Heart left ventricle (tissue), 16 donors: ENCODE measurements at places on chromosomes 7 and 10.
A peak's percentile ranks its signal among the peaks of the same experiment; 100 is the strongest.

- DNase-seq, result no peak
Observed at GRCh38 chr7:26603631-26604030, 260.8 kb downstream of the SKAP2 start.

DNA sequence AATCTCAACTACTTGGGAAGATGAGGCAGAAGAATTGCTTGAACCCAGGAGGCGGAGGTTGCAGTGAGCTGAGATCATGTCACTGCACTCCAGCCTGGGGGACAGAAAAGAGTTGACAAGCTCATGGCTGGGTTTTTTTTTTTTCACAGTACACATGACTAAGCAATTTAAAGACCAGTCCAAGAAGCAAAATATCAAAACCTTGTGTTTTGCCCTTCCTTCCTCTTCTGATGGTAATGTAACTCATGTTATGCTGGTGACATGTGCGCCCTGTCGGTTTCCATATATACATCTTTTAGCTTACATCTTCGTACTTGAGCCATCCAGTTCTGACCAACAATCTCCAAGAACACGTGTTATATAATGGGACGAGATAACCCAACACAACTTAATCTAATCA, 237.7 kb upstream of the PLXDC2 start:
- DNase-seq, result no peak

- no peak for DNase-seq
Observed at GRCh38 chr7:96734343-96734742, 24.7 kb upstream of the SEM1 start.

GRCh38 chr10:92846854-92847201, 1.5 kb upstream of the EXOC6 start:
- DNase-seq, result no peak

DNA sequence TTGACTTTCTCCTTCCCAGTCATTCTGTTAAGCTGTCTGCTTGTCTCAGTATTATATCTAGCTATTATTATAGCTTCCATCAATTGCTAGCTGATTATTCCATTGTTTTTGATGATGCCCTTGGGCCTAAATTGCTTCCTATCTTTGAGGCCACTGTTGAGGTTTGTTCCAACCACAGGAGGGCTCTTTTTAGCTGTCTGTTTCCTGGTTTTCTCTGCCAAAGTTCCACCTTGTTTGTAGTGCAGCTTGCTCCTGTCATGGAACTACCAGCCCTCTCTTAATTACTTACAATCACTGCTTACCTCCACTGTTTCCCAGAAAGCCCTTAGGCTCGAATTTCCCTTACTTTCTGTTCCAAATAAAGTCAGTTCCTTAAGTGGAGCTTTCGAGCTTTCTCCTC, 118.7 kb upstream of the SEC61G start:
- DNase-seq, result no peak

DNA sequence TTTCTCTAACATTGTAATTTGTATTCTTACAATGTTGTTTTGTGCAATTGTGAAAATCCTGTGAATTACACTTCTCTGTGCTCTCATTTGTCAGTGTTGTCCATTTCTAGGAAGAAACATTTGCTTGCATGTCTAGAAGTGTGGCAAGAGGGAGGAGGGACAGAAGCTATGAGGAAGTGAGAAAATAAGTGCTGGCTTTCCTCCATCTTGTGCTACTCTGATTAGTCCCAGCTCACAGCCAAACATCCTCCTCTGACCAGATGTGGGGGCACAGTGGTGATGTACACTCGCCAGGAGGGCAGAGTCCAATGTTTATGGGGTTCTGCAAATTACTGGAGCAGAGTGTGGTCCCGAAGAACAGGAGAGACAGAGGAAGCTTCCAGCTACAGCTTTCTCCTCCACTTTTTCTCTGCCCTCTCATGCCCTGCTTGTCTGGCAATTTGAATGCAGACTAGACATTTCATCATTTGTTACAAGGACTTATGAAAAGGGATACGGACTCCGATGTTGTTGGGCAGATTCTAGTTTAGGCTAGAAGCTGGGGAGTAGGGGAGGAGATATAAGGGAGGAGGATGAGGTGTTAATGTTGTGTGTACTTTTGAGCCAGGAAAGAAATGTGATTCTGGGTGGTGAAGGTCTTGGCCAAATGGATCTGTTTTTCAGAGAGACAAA, 131.0 kb upstream of the C1GALT1 start:
- no peak for DNase-seq

GRCh38 chr7:41438705-41439514, 264.0 kb downstream of the INHBA start:
- no peak for DNase-seq

DNA sequence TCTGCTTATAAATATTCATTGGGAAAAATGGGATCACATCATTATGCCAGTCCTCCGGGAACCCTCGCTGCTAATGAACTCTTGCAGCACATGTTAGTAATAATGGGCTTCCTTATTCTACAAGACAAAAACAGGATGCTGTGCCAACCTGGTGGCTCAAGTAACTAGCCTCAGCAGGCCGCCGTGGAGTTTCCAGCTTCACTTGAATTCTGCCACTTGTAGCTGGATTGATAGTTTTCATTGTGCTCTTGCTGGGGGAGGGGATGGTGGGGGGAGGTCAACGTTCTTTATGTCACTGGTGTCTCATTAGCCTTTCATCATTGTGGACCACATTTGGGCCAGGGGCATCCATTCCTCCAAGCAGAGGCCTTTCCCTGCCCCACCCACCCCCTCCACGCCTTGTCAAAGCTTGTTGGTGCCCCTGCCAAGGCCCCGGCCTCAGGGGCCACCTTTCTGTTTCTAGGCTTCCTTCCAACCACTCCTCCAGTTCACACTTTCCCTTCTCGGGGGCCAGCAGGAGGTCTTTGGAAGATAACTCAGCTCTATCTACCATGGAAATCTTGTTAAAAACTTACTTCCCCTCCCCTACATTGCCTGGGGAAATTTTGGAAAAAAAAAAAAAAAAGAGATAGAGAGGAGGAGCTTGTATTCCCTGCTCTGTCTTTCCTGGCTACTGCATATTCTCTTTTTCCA, 153.9 kb downstream of the BMPER start:
- peak; percentile 35 for DNase-seq

DNA sequence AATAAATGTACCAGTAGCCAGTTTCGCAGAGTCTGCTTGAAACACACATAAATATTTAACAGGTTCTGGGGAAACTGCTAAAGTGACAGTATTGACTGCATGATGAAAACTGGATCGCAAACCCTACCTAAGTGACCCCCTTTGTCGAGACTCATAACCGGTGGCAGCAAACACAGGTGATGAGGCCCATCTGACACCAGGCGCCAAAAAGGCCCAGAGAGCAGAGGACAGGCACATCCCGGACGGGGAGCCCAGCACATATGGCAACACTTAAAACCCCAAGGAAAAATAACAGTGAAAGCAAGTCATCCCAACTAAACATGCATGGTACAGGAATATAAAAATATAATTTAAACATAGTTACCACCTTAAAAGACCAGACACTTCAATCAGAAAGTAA, 62.4 kb downstream of the GRB10 start:
- no peak for DNase-seq

DNA sequence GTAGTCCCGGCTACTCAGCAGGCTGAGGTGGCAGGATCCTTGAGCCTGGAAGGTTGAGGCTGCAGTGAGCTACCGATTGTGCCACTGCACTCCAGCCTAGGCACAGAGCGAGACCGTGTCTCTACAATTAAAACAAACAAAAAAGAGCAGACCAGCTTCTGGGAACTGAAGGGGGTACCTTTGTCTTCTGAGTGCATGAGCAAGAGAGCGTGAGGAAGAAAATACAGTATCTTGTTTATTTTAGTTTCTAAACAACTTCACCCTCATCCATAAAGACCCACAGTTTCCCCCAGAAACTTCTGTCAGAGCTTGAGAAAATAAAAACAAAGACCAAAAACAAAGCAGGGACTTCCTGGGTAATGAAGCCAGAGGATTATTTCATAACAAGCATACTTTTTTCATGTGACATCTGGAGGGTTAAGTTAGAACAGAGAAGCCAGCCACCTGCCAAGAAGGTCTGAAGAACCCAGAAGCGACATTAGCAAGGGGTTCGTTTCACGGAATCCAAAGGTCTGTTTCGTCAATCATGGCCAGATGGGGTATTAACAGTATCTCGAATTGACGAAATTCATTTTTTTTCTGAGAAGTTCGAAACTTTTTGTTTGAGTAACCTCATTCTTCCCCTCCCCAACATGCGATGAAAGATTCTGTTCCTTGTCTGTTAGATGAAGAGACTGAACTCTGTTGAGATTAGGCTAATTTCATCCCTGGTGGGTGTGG, 10.2 kb upstream of the IL2RA start:
- no peak for DNase-seq

- DNase-seq, result no peak
Observed at GRCh38 chr10:43871545-43871944, 222.9 kb upstream of the ZNF32 start.

DNA sequence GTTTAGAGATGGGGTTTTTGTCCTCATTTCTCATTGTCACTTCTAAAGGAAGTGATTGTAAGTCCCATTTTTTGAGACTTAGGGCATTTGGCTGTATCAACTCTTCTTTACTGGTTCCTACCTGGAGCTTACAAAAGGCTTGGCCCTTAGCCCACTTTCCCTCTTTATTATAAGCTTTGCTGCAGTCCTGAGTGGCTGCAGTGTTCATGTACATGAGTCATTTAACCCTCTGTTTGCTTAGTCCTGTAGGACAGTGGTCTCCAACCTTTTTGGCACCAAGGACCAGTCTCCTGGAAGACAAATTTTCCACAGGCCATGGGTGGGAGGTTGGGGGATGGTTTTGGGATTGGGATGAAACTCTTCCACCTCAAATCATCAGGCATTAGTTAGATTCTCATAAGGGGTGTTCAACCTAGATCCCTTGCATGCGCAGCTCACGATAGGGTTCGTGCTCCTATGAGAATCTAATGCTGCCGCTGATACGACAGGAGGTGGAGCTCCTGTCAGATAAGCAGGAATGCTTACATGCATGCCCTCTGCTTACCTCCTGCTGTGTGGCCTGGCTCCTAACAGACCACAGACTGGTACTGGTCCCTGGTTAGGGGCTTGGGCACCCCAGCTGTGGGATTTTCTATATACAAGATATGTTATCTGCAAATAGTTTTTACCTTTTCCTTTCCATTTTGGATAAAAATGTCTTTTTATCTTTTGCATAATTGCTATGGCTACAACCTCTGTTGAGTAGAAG, 99.7 kb downstream of the CCSER2 start:
- DNase-seq, result peak; percentile 29

DNA sequence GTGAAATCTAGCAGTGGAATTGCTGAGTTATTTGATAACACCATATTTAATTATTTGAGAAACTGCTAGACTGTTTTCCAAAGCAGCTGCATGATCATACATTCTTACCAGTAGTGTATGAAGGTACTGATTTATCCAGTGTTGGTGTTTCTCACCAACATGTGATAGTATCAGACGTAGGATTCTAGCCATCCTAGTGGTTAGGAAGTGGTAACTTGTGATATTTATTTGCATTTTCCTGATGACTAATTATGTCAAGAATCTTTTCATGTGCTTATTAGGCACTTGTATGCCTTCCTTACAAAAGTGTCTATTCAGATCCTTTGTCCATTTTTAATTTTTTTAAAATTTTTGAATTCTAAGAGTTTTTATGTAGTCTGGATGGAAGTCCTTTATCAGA, 54.2 kb upstream of the PLXDC2 start:
- no peak for DNase-seq

GRCh38 chr10:100808876-100809275, 63.5 kb downstream of the PAX2 start:
- DNase-seq, result no peak

- DNase-seq, result peak; percentile 2
Observed at GRCh38 chr7:43791-44540, 148.4 kb upstream of the FAM20C start.

- DNase-seq, result no peak
Observed at GRCh38 chr7:47702080-47702479, 120.2 kb upstream of the TNS3 start.
